ENCODE measurements at places on chromosomes 5 and 9. TPM values are rescaled to one million over a fixed set of nuclear protein-coding genes. Genes with fewer than 3 reads are reported as not detected.

CDHR2 gene
- total RNA-seq = not detected

FUT7 gene
- not detected for total RNA-seq

RNF183 gene
- 0.26 TPM for total RNA-seq

ECSCR gene
- total RNA-seq = 23.8 TPM

LCN10 gene
- not detected for total RNA-seq

WNT8A gene
- not detected for total RNA-seq

CER1 gene
- total RNA-seq = 0.74 TPM

PPP2R2B gene
- total RNA-seq = 11.8 TPM

MYMK gene
- 1.2 TPM for total RNA-seq

TMEM167A gene
- 113 TPM for total RNA-seq

DNA sequence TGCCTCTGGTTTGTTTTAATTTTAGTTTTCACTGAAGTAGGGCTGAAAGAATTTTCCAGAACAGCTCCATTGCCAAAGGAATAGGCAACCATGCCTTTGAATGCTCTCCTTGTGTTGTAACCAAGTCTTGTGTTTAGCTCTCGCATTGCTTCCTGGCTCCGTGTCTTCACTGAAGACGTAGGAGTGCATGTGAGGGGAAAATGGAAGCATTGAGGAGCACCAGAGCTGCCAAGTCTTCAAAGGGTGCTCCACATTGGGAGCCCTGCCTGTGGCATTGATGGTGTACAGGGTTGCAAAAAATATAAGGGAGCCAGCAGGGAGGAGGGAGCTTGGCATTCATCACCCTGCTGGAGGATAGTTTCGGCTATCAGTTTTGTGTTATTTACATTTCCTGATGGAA is 86.6 kb downstream of the NTRK2 start:
- no peak for DNase-seq

- no peak for DNase-seq
Measured at GRCh38 chr5:108720391-108720790, 27.3 kb upstream of the FER start.

DNA sequence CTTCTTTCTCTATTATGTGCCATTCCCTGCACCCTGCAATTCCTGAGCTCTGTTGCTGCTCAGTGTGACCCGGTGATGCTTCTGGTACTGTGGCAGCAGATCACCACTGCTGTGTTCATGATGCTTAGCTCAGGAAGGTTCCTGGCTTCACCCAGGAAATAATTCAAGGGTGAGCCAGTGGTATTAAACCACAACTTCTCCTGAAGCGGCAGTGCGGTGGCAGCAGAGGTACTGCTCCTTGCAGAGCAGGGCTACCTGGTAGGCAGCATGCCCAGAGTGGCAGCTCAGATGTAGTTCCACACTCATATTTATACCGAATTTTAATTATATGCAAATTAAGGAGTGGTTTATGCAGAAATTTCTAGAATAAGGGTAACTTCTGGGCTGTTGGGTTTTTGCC is 213.8 kb upstream of the ZNF608 start:
- no peak for DNase-seq

DNA sequence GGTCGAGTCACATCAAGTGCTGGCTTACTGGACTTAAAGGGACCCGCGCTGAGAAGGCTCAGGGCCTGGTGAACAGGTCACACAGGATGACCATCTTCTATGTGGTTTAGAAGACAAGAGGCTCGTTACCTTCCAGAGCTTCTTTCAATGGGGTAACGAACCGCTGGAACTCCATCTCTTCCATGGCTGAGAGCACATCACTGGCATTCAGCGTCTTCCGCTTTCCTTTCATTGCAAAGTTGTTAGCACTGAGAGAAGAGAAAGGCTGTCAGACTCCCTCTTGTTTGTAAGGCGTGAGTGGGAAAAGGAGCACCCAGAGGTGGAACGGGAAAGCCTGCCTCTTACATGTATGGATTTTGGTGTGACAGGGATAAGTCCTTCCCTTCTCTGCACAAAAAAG is 994 bp downstream of the POLE3 start:
- no peak for DNase-seq

DNA sequence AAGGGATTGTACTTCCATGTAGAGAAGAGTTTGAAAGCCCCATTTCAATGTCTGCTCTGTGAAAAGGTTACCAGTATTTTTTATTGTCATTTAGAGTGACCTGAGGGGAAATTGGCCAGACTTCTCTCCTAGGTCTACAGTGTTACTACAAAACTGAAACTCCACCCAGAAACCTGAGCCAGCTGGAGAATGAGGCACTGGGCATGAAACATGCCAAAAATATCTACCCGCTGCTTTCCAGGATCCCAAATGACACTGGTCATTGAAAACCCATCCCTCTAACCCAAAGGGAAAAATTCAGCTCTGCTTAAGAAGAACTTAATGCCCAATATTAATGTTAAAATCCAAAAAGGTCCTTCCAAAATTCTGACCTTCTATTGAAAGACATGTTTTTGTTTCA is 99.2 kb upstream of the TRIM32 start:
- DNase-seq = no peak

- no peak for DNase-seq
Measured at GRCh38 chr5:178331491-178331996, 98.9 kb upstream of the PHYKPL start.

DNA sequence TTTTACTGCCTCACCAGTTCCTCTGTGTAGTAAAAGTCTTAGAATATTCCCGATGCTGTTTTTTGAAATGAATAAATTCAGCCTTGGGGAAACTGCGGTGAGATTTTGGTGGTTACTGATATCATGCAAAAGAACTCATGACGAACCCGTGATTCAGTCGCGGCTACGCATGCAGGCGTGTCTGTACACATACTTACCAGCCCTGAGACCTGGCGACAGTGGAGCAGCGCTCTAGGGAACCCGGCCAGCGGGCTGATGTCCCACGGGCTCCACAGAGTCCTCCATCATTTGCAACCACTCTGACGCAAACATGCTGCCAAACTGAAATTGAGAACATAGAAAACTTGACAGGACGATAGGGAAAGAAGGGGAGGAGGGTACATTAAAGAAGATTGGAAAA is 315.6 kb upstream of the DAB2 start:
- no peak for DNase-seq

DNA sequence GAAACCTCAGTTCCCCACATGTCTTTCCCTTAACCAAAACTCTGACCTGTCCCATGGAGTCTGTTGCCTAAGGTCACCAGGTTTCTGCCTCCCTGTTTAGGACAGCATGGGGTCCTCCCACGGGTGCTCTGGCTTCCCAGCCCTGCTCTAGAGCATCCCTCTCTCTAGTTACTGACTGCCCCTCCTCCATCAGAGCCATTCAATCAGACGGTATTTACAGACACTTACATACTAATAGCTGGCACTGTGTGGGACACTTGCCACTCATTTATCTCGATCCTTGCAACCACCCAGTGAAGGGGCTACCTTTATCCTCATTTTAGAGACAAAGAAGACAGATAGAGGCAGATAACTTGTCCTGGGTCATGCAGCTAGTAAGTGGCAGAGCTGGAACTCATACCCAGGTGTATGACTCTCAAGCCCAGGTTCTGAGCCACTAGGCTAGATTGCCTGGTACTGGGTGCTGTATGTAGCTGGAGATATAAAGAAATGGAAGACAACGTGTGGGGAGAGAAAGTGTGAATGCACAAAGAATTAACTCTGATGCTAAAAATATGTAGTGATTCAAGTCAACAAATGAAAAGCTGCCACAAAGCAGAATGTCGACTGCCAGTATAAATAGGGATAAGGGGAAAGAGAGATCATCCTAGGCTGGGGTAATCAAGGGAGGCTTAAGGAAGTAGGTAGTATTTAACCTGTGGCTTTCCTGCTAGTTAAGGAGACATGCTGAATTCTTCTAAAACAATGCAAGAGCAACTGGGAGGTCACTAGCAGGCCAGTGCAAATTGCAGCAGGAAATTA is 52.5 kb upstream of the PDE8B start:
- DNase-seq = no peak

DNA sequence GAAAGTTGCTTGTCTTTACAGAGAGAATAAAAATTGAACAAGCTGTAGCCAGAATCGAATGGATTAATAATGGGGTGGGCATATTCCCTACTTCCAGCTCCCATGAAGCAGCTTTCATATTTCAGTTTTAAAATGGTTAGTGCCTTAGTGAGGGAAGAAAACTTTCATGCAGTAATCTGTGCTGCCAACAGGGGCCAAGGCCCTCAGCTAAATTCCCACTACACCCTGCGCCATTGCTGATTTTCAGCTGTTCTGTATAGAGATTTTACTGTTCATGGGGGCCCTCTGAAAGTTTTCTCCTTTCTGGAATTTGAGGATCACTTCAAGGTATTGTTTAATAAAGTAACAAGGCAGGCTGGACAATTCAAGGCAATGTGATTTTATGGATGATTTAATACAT is 58.2 kb downstream of the CAST start:
- DNase-seq = no peak

DNA sequence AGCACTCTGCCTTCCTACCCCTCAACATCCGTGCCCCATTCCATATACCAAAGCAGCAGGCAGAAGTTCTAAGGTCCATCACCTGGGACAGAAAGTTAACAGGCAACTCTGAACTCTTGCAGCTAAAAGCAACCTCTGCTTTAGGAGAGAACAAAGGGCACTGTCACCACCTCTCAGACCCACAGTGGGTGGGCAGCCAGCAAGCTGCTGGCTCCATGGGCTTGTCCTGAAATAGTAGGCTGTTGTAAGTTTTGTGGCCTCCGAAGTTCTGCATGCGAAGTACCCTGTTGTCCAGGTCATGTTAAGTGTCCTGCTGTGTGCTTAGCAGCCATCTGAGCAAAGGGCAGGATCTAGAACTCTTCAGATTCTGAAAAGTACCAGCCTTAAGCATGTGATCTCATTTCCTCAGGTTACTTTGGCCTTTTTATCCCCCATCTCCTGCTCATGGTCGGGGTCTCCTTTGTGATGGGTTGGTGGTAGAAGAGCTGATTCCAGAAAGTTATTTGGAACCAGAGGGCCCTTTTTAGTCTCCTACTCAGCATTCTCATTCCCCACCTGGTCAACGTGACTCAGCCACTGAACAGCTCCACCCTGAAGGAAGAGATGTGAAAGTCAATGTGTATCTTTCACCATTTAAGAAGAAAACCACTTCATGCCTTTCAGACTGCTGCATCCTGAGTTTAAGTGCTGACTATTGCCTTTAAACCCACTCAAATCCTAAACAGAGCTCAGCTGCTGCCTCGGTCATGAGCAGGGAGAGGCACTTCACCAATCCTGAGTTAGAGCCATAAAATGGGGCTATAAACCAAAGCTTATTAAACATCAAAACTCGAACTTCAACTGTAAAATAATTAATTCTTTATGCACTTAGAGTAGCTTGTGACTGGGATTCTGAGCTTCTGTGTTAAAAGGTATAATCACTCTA is 121.4 kb downstream of the DPYSL3 start:
- no peak for DNase-seq

DNA sequence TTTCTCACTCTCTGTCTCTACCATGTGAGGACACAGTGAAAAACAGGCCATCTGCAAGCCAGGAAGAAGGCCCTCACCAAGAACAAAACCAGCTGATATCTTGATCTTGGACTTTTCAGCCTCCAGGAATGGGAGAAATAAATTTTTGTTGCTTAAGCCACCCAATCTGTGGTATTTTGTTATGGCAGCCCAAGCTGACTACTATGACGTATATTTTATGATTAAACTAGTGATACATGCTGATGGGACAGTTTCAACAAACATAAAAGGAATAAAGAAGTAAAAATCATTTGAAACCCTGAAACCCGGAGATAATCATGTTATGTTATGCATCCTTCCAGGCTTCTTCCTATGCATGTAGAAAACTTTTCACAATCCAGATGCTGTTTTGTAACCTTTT is 71.5 kb upstream of the ERBIN start:
- no peak for DNase-seq

DNA sequence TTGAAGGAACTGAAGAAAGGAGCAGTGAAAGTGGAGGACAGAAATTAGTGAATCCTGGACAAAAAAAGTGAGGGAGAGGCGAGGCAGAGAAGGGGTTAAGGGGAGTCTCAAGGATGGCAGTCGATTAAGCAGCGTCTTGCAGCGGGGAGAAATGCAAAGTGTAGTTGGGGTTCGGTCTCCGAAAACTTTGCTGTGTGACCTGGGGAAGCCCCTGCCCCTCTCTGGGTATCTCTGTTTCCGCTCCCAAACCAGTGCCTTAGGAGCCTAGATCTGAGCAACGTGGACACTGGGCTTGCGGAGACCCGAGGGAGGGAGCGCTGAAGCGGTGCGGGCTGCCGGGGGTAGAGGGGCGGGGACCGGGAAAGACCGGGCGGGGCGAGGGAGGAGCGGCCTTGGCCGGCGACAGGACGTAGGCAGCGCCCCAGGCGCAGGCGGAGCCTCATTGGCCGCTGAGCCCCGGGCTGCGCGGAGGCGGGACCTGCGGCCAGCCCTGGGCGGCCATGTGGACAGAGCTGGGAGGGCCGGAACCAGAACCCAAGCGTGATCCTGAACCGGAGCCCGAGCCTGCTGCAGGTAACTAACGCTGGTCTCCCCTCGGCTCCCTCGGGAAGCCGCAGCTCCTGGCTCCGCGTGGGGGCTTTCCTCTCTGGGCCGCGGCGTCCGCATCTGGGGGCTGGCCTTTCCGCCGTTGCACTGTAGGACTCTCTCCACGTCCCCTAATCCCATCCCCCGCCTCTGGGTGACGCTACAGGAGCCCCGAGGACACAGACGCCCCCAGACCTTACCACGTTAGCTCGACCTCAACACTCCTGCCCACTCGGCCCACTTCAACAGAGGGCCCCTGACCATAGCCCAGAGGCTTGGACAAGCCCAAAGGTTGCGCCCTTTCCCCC is at the start of gene ALDH1B1:
Gene ALDH1B1, plus strand, starts transcription at position 468 of the 893 bp plus-strand sequence. CDS start 3,047 bp downstream, outside the sequence.
- no peak for DNase-seq

GRCh38 chr5:76165711-76166374 is 82.7 kb downstream of the SV2C start:
- no peak for DNase-seq

- DNase-seq = no peak
Measured at GRCh38 chr5:167509076-167509475, 782.4 kb upstream of the WWC1 start.

DNA sequence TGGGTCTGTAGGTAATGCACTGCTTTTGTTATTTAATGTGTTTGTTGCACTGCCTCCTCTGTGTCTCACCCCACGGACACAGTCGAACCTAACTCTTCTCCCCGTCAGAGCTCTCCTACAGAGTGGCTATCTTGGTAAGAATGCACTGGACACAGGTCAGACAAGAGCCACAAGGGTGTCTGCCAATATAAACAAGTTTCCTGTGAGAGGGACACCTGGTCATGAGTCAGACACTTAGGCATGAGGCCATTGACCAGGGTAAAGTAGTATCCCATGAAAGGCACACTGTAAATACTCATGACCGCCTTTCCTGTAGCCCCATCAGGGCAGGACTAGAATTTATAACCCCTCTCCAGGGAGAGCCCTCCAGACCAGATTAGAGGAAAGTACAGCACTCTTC is 115.5 kb downstream of the SLC12A2 start:
- no peak for DNase-seq

DNA sequence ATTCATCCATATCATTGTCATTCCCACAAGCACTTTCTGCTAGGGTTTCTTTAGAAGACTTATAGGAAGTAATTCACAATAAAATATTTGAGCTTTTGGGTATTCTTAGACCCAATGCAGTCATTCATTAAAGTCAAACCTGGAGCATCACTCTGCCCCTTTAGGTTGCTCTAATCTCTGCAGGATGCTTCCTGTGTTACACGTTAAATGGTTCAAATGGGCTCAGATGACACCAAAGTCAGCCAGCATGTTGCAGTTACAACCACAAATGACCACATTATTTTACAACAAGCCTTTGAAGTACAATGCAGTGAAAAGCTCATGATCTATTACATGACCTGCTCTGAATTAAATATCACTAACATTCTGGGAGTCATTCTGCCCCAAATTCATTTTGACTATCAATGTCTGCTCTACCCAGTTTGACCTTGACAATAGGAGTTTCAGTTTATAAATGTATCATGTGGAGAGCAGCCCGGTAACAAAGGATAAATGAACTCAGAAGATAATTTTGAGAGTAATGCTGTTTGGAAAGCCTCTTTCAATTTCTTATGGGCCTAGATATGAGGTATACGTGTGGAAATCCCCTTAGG is 668.6 kb upstream of the DMAC1 start:
- no peak for DNase-seq

Data from urinary bladder (tissue), 4 donors.